ENCODE measurements at places on chromosomes 6 and 20.
A peak's percentile ranks its signal among the peaks of the same experiment; 100 is the strongest.

- no peak for DNase-seq
These were observed 34.0 kb upstream of the SCGN start for GRCh38 chr6:25617997-25618396.

DNA sequence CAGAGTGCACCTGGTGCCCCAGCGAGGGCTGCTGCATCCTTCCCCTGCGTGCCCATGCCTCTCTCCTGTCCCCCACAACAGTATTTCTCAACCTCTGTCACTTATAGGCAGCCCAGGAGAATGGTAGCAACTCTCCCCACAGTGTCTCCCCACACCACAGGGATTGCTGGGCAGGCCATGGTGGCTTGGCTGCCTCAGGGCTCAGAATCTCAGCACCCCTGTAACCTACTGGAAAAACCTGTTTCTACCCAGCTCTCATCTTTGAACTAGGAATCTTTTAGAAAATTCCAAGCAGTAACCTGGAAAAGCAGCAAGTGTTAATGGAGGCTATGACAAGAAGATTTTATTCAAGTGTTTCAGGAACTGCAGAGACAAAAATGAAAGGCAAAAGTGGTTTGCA, 38.0 kb downstream of the CD164 start:
- no peak for DNase-seq

GRCh38 chr20:3786126-3786484, 435 bp downstream of the CENPB start:
- peak; percentile 54 for DNase-seq

DNA sequence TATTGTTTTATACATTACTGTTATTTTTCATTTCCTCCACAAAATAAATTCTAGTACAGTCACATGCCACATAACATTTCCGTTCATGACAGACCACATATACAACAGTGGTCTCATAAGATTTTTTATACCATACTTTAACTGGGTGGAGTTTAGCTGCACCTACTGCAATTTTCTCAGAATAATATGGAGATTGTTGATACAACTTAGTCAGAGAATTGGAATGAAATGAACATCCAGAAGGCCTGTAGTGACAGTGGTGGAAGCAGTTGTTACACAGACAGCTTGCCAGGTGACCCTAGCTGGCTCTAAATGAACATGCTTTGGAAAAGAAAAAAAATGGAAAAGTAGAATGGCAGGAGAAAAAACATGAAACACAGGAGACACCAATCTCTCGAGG, 183.2 kb upstream of the TCF21 start:
- DNase-seq = no peak

- no peak for DNase-seq
These were observed 58.2 kb downstream of the PIGU start for GRCh38 chr20:34618676-34619075.

DNA sequence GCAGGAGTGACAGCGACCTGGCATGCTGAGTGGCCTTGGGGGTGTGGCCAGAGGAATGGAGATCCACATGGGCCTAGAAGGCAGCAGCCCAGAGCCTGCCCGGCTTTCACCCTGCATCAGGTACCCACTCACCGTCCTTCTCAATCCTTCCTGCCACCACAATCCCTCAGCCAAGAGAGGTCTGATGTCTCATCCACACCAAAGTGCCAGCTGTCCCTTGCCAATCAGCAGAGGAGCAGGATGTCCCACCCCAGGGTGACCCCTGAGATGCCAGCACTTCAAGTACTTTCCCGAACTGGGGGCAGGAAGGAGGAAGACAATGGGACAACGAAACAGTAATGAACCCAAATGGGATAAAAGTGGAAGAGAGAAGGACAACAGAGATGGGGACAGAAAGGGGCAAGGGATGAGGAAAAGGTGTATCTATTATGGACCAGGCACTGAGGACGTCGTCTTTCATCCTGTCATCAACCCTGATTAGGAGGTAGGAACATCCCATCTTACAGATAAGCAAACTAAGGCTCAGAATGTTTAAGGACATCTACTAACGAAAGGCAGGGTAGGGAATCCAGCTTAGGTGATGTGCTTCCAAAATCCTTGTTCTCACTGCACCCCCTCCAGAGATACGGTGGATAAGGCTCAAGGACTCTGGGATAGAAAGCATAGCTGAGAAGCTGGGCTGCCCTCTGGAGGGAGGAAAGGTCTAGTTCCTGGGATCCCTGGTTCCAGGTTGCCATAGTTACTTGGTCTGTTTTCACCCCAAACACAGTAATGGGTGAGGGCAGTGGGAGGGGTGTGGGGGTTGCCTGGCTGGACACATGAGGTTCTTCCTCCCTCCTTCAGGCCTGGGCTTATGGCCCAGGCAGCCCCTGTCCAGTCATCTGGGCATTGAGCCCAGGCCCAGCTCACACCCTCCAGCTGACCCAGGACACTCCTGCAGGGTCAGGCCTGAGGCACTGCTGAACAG, 4.5 kb upstream of the TNXB start:
- DNase-seq = no peak

DNA sequence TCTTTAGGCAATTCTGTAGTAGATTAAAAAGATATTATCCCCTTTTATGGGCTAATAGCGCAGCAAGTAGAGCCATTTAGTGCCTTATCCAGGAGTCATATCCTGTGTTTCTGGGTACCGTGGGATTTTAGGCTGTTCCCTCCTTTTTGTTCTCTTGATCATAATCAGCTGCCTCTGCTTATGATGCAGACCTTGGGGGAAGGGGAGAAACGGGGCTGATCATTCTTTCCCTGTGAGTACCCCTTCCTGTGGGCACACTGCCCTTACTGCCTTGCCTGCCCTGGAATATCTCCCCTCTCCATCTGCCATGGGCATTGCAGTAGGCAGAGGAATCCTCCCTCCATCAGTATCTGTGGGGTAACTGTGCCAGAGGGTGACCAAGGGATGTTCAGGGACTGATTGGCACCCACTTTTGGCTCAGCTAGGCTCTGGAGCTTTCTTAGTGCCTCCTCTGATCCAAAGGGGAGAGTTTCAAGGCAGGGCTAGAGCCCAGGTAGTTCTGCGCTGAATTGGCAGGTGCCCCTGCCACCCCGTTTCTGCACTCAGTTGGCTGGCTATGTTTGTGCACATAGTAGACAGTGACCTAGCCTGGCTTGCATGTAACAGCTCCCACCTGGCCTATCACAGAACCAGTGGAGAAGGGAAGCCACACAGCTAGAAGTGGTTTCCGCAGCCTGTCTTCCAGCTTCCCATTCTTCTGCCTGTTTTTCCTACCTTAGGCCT, 103.3 kb downstream of the FIG4 start:
- DNase-seq = no peak

DNA sequence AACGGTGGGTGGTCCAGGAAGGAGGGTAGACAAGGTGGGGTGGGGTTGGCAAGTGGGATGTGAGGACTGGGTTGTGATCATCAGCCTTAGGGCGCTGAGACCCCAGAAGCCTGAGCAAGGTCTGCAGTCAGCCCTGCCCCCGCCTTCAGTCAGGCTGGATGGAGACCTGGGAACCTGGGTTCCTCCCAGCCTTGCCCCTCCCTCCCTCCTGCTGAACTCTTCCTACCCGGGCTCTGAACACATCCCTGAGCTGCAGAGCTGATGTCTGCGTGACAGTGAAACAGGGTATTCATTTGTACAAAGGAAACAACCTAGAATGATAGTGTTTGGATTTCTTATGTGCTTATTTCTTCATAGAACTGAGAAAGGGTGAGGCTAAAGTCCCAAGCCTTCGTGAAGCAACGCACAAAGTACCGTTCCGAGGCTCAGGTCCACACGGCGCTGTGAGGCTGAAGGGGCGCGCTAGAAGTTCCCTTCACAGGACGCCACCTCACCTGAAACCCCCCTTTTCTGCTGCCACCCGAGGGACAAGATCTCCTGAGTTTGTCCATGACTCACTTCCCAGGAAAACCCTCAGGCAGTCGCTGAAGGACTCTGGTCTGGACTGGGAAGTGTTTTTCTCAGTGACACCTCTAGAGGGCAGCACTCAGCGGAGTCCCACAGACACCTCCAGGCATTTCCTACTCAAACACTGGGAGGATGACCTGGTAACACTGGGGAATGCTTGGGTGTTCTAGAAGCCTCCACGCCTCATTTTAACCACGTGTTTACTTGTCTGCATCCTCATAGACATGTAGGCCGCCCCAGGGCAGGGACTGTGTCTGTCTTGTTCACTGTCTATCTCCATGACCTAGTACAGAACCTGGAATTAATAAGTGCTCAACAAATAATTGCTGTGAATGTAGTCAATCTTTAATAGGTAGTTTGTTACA, 1.2 kb downstream of the GSTA5 start:
- DNase-seq = peak; percentile 56

GRCh38 chr6:23647045-23647444, 479.0 kb upstream of the NRSN1 start:
- no peak for DNase-seq

GRCh38 chr20:44805979-44806620, 4.2 kb downstream of the RIMS4 start:
- DNase-seq = no peak
